RKO (cell line): ENCODE measurements at places on chromosomes 5 and 9.

DNA sequence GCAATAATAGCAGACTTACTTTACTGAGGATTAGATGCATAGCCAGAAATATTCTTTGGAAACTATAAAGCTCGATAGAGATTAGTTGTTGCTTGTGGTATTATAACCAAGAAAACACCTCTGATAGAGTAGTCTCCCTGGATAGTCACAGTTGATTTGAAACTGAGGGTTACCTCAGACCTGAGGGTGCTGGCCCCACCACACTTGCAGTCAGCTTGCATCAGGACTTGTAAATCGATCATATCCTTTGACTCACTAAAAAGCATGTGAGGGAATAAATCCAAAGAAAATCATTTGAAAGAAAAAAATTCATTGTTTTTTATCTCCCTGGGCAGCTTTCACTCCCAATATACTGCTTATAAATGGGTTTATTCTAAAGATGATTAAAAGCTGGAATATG, 39.4 kb downstream of the GALNT12 start:
- no peak for DNase-seq

- DNase-seq = no peak
Measured at GRCh38 chr5:168156170-168156569, 135.3 kb upstream of the WWC1 start.

DNA sequence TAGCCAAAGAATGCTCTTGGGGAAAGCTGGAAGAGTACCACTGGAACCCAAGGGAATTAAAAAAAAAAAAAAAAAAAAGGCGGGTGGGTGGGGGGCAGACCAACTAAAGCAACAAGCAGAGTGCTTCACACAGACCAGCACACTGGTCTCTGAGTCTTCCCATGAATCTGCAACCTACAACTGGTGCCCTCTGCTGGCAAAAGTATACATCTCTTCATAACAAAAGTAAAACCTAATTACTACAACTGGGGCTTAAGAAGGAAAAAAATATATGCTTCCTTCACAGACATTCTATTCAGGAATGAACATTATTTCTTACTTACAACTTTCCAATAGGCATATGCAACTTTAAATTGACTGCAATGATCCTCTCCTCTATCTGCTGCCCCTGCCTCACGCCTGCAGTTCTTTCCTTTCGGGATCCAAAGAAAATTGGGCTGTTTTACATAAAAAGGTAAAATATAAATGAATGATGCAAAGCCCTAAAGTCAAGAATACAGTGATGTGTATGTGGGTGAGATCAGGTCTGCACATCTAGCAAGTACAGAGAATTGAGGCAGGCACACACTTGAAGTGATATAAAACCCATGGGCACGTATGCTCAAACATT, 7.2 kb upstream of the KLHL3 start:
- DNase-seq = peak; percentile 82

DNA sequence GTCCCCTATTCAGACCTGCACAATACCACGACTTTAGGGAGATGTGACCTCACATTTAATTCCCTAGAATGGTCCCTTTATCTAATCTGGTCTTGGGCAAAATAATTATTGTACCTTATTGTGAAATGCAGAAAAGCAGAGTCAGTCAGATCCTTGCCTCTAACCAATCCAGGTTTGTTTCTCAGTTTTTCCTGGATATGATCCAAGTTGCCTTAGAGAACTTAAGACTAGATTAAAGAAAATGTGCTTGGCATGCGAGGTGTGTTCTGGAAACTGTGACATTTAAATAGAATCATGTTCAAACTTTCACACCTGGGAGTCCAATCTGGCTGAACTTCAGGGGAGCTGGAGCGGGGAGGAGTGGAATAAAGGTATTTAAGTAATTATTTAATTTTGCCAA, 696.2 kb downstream of the DNAH5 start:
- DNase-seq = no peak

DNA sequence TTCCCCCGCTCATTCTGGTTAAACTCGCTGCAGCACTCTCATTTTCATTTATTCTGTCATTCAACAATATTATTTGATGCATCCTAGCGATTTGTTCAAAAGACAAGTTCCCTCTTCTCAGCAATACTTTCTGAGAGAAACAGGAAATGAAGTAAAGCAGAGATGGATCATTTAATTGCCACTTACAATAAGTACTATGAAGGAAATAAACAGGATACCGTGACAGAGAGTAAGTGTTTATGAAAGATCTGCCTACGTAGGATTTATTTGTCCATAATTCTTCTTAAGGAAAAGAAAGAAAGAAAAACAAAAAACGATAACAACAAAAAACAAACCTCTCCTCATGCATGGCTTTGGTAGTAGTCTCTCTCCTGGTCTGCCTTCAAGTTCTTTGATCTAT, 406.8 kb upstream of the ZNF608 start:
- DNase-seq = no peak

DNA sequence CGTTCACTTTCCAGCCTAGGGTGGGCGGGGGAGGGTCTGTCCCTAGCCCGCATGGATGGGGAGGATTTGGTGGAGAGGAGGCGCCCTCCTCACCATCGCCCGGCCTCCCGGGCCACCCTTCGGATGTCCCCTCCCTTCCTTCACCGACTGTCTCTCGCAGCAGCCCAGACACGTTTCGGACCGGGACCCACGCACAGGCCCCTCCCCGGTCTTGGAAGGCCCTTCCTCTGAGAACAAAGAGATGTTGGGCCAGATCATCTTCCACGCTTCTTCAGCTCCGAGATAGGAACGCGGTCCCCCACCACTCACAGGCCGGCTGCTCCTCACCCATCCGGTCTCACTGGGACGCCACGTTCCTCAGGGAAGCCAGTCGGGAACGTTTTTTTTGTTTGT, 640 bp upstream of the DPM2 start:
- DNase-seq = no peak

GRCh38 chr5:152378730-152379129, 26.3 kb downstream of the NMUR2 start:
- no peak for DNase-seq

DNA sequence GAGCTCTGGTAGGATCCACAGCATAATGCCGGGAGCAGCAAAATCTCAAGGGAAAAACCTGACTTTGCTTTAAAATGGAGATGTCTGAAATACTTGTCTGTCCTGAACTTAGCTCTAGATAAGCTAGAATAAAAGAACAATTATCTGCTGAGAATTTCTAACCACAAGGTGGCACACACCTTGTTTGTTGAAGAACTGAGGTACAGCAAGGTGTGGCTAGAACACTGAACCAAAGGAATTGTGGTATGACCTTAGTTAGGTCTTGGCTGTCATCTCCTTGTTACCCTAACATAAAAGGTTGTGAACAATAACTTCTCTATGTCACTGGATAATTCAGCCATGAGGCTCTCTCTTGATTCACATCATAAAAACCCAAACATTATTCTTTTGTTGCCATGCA, 72.3 kb upstream of the ANXA1 start:
- DNase-seq = no peak

- no peak for DNase-seq
Measured at GRCh38 chr5:142179776-142180387, 71.3 kb downstream of the NDFIP1 start.

- DNase-seq = no peak
Measured at GRCh38 chr9:120934281-120934680, 7.7 kb upstream of the TRAF1 start.

DNA sequence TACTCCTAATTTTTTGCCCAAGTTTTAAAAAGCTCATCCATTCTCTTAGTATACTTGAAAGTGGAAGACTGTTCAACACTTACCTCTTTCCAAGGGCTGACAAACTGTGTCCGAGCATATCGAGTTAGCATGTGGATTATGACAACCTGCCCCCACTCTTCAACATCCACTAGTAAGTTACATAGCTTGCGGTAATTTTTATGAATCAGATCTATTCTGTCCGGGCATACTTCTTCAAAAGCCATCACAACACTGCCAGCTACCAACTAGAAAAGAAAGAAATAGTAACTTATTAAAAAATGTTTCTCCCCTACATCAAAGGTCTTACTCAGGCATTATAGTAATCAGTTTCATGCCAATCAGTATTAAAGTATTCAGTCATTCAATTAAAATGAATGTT, 78.5 kb downstream of the AP3B1 start:
- DNase-seq = no peak

- no peak for DNase-seq
Measured at GRCh38 chr9:130287736-130288135, 22.2 kb downstream of the HMCN2 start.

GRCh38 chr5:40746703-40747102, 9.1 kb downstream of the TTC33 start:
- DNase-seq = no peak

GRCh38 chr5:66450237-66450636, 146.0 kb upstream of the MAST4 start:
- no peak for DNase-seq

GRCh38 chr5:128905568-128906110, 59.6 kb upstream of the SLC27A6 start:
- peak; percentile 64 for DNase-seq

GRCh38 chr5:40585537-40586267, 94.0 kb upstream of the PTGER4 start:
- DNase-seq = no peak

DNA sequence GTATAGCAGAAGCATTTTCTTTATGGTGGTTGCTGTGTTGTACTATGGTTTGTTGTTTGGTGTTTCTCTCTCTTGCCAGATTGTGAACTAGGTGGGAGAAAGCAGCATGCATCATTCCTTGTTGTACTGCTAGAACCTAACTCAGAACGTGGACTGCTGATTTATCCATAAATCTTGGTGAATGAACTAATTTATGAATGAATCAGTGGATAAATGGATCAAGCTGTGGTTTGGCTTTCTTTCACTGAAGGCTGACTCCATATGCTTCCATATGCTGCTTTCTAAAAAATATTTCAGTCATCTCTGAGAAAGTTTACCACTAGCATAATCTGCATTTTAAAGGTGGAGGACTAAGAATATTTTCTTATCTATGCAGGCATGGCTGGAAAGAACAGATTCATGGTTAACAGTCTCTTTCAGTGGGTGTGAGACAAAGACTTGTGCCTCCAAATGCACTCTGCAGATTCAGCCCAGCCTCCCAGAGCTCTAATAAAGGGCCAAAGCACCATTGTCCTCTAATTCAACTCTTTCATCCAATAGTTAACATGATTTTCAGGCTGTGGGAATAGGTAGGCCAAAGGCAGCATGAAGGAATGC, 237.7 kb downstream of the SH3GL2 start:
- no peak for DNase-seq

DNA sequence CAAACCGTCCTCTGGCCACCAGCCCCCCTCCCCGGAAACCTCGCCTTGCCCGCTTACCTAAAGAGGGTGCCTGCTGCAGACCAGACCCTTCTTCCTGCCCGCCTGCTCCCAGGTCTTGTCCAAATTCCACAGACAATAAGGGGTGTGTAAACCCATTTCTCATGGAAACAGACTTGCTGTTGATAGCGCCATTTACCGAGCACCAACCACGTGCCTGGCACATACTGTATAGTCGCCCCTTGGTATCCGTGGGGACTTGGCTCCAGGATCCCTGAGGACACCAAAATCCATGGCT, 25.1 kb downstream of the CDHR2 start:
- no peak for DNase-seq

- DNase-seq = peak; percentile 49
Measured at GRCh38 chr5:13553896-13554295, 390.6 kb downstream of the DNAH5 start.

GRCh38 chr9:8659108-8659507, 859.5 kb upstream of the DMAC1 start:
- DNase-seq = no peak

GRCh38 chr9:93952784-93953495, 2.2 kb downstream of the BARX1 start:
- no peak for DNase-seq

- DNase-seq = no peak
Measured at GRCh38 chr5:58025809-58026208, 434.1 kb downstream of the PLK2 start.

GRCh38 chr5:113232221-113232620, 202.6 kb downstream of the TSSK1B start:
- DNase-seq = no peak

DNA sequence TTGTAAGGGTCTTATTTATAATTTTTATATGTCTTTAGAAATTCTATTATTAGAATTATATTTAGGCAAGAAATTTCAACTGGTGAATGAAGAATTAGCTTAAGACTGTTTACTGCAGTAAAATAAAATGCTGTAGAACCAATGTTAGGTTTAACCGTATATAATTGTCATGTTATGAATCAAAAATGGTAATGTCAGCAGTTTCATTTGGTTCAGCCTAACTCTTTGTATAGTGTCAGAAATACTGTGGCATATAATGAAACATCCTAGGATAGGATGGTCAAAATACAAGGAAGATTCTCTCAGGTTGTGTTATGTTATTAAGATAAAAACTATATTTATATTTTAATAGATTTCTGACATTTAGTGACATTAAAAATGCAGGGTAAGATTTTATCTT, 64.4 kb upstream of the EIF4EBP3 start:
- no peak for DNase-seq

DNA sequence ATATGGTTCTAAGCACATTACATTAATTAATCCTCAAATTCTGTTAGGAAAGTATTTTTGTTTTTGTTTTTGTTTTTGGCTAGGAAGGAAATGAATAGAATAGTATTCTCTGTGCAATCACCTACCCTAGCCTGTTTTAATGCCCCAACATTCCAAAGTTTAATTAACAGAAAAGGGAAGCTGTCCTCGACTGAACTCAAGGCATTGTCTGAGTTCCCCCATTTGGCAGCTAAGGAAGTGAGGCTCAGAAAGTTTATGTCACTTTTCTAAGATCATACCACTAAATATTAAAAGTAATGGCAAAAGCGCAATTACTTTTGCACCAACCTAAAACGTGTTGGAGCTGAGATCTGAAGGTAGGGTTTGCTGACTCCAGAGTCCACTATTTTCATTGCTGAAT, 59.8 kb downstream of the FGF1 start:
- no peak for DNase-seq

GRCh38 chr9:27348785-27349697, 52.1 kb upstream of the EQTN start:
- no peak for DNase-seq

GRCh38 chr9:35500130-35500748, 10.3 kb downstream of the RUSC2 start:
- DNase-seq = no peak

DNA sequence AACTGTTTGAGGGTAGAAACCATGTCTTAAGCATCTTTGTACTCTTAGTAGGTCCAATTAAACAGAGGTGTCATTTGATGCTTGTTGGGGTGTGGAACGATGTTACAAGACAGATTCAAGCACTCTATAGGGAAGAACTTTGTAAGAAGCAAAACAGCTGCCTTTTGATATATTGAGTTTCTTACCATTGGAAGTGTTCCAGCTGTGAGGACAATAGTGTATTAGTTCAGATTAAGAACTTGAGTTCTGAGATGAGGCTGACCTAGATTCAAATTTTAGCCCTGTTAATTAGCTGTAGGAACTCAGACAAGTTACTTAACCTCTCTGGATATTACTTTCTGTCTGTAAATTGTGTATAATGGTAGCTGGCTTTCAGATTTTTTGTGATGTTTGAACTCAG, 19.6 kb upstream of the ZNF462 start:
- DNase-seq = no peak

GRCh38 chr9:137000177-137000930, 4.0 kb upstream of the CLIC3 start:
- no peak for DNase-seq

DNA sequence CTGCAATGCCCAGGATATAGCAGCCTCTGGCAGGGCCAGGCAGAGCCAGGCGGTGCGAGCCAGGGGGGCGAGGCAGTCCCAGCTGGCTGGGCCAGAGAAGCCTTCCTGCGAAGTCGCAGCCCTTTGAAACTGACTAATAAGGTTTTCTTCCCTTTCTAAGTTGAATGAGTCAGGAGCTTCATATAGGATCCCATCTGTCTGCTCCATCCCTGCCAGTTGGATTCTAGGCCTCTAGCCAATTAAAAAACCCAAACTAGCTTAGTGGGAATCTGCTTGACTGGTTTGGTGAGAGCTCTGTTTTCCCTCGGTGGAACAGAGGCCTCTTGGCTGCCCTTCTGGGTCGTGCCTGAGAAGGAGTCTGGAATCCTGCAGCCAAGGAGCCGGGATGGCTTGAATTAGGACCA, 70.1 kb upstream of the RAPGEF1 start:
- no peak for DNase-seq
